ENCODE measurements at places on chromosomes 6 and 20.
A peak's percentile ranks its signal among the peaks of the same experiment; 100 is the strongest.

DNA sequence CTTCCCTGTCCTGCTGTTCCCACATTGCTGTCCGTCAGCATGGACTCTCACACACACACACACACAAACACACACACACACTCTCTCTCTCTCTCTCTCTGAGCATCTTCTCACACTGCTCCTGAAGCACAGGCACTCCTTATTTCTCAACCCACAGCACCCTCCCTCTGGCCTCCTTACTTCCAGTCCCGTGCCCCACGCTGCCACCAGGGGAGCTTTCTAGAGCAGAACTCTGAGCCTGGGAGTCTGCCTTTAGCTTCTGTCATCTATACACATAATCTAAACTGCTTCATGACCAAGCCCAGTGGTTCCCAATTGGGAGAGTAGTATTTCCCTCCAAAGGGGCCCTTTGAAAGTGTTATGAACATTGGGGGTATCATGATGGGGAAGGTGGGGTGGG, 29.1 kb downstream of the HECA start:
- DNase-seq, result peak; percentile 58

DNA sequence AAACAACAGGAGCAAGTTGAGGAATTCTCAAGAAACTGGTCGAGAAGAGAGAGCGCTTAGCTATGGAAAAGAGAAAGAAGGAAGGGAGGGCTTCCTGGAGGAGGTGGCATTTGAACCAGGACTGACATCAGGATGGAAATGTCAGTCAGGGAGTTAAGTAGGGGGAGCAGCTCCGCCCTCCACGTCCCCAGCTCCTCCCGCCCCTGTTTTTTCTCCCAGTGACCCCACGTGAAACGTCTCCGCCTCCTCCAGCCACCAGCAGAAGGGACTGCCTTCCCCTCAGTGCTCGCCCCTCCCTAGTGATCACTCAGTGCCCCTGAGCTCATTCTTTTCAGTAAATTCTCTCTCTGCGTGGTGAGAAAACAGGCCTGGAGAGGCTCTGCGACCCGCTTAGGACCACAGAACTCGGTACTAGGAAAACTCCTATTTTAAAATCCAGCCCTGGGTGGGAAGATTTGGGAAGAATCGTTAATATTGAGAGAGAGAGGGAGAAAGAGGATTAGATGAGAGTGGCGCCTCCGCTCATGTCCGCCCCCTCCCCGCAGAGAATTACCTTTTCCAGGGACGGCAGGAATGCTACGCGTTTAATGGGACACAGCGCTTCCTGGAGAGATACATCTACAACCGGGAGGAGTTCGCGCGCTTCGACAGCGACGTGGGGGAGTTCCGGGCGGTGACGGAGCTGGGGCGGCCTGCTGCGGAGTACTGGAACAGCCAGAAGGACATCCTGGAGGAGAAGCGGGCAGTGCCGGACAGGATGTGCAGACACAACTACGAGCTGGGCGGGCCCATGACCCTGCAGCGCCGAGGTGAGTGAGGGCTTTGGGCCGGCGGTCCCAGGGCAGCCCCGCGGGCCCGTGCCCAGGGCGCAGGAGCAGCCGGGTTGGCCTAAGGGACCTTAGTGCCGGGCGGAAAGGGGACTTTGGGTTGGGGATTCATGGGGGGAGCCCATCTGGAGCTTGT, 4.6 kb downstream of the HLA-DPB1 start:
- DNase-seq, result peak; percentile 16

GRCh38 chr6:137776786-137777686, 90.0 kb upstream of the TNFAIP3 start:
- no peak for DNase-seq

DNA sequence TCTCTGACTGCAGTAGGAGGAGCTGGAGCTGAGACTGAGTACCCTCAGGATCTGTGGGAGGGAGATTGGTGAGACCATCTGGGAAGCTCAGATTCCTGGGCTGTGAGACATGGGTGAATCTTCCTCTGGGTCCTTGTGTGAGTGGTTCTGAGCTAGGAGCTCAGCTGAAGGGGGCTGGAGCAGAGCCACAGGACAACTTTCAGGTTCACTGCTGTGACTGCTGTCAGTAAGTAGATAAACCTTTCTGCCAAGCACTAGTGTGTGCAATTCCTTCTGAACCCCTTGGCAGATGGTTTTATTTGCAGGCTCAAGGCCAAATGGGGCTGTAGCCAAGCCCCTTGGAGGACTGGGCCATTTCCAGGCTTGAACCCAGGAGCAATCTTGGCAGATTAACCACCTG, 49.6 kb upstream of the SNAP91 start:
- no peak for DNase-seq

DNA sequence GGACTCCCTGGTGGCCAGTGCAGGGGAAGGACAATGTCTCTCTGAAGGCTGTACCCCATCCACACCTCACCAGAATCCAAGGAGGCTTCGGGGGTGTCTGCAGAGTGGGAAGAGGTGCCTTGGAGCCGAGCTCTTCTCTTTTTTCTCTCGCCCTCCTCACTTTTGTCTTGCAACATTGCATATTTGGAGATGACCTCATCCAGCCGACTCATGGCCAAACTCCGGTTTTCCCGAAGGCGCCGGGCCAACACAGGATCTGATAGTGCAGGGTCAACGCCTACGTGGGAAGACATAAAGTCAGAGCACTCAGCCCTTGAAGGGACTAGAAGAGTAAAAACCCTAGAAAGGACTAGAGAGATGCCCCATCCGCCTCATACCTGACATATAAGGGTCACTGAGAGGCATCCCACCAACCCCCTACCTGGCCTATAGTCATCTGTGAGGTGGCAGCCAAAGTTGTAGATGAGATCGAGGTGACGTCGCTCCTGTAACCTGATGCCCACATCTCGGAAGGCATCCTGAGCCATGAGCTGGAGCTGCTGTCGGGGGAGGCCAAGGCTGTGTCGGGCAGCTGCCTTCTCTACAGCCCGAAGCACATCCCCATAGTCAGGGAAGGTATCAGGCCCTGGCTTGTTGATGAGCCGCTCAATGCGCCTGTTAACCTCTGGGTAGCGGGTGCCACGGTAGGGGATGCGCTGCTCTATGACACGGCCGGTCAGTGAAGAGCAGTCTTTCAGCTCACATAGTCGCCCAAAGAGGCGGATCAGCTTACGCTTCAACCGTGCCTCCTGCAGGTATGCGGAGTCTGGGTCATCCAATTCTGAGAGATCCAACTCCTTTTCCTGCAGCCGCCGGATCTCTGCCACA, 3.0 kb upstream of the ZBTB22 start:
- no peak for DNase-seq

GRCh38 chr6:157569543-157569942, 188.6 kb downstream of the ZDHHC14 start:
- DNase-seq, result no peak

DNA sequence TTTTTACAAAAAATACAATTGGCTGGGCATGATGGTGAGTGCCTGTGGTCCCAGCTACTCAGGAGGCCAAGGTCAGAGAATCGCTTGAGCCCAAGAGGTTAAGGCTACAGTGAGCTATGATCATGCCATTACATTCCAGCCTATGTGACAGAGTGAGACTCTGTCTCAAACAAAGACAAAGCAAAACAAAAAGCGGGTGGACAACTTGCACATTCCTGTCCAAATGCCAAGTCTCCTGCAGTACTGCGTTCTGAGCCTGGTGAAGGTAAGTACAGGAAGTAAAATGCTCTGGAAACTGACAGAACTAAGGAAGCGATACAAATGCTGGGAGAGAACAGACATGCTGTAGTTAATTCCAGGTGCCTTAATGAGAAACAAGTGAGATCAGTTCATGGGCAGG, 20.4 kb upstream of the TMEM242 start:
- no peak for DNase-seq

GRCh38 chr6:90227213-90227612, 69.4 kb downstream of the BACH2 start:
- no peak for DNase-seq

- no peak for DNase-seq
Observed at GRCh38 chr6:79574630-79575225, 37.5 kb upstream of the LCA5 start.

GRCh38 chr6:118735320-118735719, 83.9 kb upstream of the CEP85L start:
- DNase-seq, result no peak

DNA sequence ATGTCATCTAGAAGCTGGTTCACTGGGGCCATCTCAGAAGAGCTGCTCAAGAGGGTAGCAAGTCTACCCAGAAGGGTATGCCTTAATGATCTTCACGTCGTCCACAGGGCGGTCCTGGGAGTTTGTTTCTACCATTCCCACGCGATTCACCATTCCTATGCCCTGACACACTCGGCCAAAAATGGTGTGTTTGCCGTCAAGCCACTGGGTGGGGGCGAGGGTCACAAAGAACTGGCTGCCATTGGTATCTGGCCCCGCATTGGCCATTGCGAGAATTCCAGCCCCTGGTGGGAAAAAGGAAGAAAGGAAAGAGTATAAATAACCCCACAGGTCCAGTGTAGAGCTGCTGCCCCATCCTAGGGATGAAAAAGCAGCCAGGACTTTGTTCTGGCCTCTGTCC, 16.5 kb upstream of the CPNE5 start:
- DNase-seq, result no peak

- DNase-seq, result no peak
Observed at GRCh38 chr6:136790411-136791295, 1.6 kb downstream of the MAP3K5 start.

DNA sequence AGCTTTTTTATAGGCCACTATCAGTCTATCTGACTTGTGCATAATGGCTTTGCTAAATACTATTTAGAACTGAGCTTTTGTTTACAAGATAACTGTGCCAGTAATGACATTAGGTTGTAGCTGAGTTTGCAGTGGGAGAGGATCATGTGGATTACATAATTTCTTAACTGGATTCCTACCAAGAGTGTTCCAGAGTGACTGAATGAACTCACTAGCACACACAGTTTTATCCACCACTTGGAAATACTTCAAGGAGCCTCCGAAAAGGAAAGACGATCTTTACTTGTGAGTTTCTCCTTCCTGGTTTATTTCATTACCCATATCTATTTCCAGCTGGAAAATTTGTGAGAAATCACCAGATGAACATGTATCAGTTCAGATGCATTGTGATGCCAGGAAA, 10.9 kb upstream of the SYNE1 start:
- no peak for DNase-seq

DNA sequence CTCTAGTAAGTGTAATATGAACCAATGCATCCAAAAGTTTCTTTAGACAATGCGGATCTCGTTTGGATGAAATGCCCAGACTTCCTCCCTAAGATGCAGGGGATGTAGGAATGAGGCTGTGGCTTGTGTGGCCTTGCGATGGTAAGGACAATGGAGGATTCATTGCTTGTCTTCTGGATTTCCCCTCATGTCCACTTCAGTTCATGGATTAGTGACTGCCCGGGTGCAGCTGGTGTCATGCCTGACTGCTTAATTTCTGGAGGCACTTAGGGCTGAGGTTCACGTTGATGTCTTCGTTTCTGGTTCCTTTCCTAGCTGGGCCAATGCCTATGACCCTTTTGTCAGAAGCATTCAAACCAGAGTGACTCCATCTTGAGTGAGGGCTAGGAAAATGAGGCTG, 93.8 kb downstream of the SCP2D1 start:
- no peak for DNase-seq

GRCh38 chr20:9112541-9113515, 43.9 kb downstream of the PLCB4 start:
- DNase-seq, result no peak

DNA sequence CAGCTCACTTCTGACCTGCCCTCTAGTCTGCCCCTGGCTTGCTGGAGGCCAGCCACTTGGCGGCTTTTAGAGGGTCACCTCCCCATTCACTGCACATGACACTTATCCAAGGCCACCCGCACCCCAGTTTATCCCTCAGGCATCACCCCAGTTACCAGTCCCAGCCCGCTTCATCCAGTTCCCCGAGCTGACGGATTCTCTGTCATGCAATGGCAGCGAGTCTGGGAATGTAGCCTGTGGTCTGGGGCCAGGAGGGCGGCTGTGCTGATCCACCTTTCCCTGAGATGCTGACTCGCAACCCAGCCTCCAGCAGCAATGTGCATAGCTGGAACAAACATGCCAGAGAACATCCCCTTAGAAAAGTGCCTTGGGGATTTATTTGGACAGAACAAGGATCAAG, 25.8 kb downstream of the SYNDIG1 start:
- DNase-seq, result no peak

GRCh38 chr6:159642481-159642880, 50.6 kb downstream of the SOD2 start:
- no peak for DNase-seq

DNA sequence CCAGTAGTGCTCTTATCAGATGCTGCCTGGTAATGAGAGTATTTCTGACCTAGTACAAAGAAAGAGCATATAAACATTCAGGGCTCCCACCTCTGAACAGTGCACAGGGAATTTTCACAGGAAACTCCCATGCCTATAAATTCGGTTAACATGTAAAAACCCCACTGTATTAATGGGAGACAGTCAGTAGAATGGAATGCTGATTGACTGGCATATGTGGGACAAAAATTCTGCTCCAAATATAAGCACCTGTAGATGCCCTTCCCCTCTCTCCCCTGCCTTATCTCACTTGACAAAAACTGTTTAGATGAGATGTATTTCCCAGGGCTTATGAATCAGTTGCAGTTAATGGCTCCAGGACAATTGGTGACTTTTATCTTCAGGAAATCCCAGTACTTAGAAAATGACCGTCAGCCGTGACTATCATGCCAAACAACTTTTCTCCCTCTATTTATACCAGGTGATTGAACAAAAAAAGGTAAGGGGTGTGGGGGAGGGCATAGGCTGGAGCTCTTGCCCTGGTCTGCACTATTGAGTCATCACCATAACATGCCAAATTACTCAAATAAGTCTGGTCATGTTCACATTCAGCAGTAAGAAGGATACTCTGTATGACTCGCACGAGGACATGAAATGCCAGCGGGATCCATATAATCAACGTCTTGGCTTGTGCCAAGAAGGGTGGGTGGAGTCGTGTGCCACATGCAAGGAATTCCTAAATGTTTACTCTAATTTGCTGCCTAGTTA, 176.4 kb upstream of the BMP2 start:
- no peak for DNase-seq

DNA sequence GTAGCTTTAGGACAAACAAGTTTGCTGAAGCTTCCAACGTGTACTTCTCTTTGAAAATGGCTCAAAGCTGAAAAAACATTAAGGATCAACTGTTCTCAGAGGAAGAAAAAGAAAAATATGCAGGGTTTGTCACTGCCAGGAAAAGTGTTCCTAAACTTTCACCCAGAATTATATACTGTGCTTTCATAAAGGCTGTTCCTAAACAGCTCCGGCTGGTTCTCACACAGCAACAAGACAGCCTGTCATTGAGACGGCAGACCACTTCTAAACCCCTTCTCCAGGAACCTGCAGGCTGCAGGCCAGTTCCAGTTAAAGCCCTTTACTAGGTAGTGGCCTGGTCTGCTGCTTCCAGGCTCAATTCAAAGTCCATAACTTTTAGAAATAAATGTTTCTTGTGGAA, 97.4 kb upstream of the SOX4 start:
- DNase-seq, result no peak

DNA sequence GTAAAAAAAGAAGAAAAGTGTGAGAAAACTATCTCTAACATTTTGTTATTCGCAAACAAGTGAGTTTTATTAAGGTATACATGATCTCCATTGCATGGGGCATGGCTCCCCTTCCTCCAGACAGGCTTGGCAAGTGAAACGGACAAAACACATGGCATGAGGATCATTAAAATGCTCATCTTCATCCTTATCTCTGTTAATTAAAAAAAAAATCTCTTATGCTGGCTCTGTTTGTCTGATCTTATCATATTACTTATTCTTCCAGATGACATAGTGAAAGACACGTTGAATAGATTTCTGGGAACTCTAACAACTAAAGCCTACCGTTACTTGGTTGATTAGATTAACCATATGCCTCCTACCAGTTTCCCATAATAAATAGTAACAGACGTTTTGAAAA, 89.4 kb downstream of the CLVS2 start:
- no peak for DNase-seq
